Stimulated activated effector memory CD8-positive, alpha-beta T cell treated with anti-CD3 and anti-CD28 coated beads, Interleukin-12 subunit alpha, Interleukin-12 subunit beta, amount 100 ng/mL, for 72 hours (primary cell): ENCODE measurements at places on chromosomes 5 and 9.

- no peak for DNase-seq
Measured at GRCh38 chr5:132380741-132381140, 11.2 kb downstream of the SLC22A5 start.

GRCh38 chr5:10420932-10421331 is 20.7 kb upstream of the ROPN1L start:
- DNase-seq = no peak

DNA sequence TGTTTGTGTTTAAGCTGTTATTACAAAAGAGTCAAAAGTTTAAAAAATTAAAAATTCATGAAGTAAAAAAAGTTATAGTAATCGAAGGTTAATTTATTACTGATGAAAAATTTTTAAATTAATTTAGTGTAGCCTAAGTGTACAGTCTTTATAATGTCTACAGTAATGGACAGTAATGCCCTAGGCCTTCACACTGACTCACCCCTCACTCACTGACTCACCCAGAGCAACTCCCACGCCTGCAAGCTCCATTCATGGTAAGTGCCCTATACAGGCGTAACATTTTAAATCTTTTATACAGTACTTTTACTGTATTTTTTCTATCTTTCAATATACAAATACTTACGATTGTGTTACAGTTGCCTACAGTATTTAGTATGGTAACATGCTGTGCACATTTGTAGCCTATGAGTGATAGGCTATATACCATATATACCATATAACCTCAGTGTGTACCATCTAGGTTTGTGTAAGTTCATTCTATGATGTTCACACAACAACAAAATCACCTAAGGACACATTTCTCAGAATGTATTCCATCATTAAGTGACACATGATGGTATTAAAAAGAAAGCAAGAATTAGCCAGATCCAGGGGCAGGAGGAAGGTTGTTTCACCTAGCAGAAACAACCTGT is 40.1 kb downstream of the DCAF10 start:
- no peak for DNase-seq

- DNase-seq = peak; percentile 35
Measured at GRCh38 chr5:133393776-133394476, 218.4 kb downstream of the FSTL4 start.

- DNase-seq = no peak
Measured at GRCh38 chr5:91211997-91212713, 171.0 kb downstream of the ARRDC3 start.

DNA sequence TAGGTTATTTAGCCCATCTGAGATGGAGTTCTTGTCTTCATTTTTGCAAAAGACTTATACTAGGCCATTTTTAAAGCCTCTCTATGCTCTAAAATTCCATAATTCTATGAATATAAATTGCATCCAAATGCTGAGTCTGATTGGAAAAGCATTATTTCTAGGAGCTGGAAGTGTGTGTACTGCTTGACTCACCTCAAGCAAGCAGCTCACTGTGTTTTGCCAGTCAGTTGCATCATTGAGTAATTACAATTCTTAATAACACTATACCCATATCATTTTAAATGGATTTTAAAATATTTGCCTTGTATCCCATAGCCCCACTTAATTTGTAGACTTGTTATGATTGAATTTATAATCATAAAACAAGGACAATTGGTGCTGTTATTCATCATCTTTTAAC is 161.0 kb downstream of the PAM start:
- no peak for DNase-seq

GRCh38 chr9:98067184-98067583 is 10.7 kb downstream of the NANS start:
- no peak for DNase-seq

DNA sequence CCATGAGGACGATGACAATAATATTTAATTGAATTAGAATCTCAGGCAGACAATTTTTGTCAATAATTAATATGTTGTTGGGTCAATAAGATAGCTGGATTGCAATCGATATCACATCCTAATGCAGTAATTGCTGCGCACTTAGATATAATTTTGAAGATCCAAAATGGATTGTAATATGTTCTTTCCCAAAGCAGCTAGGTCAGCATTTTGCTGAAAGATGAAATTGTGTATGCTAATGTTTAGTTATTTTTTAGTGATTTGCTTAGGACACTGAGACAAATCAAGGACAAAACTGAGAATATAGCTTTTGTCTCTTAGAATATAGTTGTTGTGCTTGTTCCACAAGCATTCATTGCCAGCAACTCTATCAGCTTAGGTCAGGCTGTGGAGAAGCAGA is 389.9 kb downstream of the MTRR start:
- no peak for DNase-seq

GRCh38 chr5:72556351-72557166 is 49.3 kb upstream of the ZNF366 start:
- DNase-seq = peak; percentile 50

DNA sequence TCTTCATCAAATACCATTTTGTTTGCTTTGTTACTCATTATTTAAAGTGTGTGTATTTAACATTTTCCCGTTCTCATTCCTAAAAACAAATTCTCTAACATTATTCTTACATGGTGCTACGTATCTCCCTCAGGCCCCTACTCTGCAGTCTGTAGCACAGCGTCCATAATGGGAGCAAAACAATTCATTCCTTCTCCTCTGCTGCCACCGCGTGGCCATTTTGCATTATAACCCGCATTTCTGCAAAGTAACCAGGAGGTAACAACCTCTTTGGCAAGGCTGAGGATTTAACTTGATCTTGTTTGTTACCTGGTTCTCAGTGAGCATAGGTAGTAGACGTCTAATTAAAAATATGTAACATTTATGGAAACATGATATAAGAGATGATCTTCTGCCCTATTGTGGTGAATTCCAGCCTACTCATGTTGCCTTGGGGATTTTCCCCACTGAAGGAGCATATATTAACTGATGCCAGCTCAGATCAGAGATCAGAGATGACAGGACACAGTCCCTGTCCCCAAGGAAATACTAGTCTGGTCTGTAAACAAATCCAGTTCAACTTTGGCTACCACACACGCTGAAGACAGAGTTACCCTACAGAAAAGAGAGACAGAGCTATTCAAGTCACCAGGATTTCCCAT is 10.5 kb downstream of the OR1K1 start:
- DNase-seq = peak; percentile 49

DNA sequence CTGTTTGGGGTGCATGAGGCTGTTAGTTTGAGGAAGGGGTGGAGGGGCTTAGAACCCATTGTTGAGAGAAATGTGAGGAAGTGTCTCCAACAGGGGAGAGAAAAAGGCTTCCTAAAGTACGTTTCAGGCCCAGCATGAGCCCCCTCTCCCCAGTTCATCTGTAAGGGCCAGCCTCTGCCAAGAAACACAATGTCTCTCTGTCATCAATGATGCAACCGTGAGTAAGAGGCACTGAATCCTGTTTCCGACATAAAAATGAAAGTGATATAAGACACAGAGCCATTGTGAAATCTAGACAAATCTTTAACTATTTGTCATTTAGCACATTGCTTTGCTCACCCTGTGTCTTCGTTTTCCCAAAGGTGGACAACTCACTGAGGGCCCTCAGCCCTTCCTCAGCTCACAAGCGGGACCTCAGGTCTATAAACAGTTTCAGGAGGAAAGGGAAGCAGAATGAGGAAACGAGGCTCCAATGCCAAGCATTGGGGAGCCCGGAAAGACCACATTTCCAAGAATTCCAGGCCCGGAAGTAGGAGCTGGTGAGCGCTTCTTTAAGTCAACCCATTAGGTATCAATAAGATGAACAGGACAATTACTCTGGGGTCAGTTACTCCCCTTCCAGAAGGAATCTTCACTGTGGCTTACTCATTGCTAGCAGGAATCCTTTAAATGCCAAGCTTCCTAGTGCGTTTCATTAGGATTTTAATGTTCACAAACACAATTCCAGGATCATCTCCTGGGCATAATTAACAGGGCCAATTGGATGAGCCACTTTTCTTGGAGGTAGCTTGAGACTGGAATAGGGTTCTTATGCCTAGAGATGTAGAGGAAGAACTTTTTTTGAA is 59.0 kb upstream of the KLF4 start:
- no peak for DNase-seq

DNA sequence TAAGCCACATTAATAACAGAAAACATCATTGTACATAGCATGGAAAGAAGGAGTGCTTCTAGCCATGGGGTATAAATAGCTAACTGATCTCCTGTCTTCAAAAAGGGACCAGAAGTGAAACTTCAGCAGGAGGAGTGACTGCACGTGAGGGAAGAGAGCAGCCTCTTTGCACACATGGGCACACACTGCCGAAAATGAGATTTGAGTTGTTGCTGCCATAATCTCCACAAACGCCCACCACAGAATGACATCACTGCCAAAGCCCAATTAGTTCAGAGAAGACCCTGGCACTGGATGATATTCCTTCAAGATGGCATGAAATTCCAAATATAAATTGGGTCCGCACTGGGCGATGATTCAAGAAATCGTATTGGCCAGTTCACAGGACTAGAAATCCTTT is 238.9 kb upstream of the NR4A3 start:
- no peak for DNase-seq

GRCh38 chr5:12865529-12865928 is 961.3 kb upstream of the CTNND2 start:
- DNase-seq = no peak

DNA sequence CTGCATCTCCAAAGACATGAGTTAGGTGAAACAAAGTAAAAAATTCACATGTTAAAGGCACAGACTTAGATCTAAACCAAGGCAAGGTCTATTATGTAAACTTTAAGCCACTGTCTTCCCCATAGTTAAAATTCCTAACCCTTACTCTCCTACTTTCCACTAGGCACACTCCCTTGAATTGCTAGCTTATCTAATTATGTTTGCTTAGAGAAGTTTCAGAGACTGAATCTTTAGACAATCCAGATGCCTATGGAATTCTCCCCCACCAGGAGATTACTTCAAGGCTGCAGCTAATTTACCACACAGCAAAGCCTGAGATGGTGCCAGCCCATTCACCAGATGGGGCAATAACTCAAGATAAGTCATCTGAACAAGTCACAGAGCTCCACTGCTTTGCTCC is 803.1 kb upstream of the COX7C start:
- DNase-seq = no peak

GRCh38 chr9:114664181-114664580 is 6.6 kb upstream of the TEX53 start:
- no peak for DNase-seq
